Stimulated activated CD8-positive, alpha-beta memory T cell treated with anti-CD3 and anti-CD28 coated beads, Interleukin-4, amount 100 ng/mL, for 1 hour (primary cell): ENCODE measurements at places on chromosomes 6 and 20.

GRCh38 chr6:24064106-24064505, 61.9 kb upstream of the NRSN1 start:
- no peak for DNase-seq

- DNase-seq: no peak
Measured at GRCh38 chr6:43149265-43149664, 21.8 kb upstream of the SRF start.

DNA sequence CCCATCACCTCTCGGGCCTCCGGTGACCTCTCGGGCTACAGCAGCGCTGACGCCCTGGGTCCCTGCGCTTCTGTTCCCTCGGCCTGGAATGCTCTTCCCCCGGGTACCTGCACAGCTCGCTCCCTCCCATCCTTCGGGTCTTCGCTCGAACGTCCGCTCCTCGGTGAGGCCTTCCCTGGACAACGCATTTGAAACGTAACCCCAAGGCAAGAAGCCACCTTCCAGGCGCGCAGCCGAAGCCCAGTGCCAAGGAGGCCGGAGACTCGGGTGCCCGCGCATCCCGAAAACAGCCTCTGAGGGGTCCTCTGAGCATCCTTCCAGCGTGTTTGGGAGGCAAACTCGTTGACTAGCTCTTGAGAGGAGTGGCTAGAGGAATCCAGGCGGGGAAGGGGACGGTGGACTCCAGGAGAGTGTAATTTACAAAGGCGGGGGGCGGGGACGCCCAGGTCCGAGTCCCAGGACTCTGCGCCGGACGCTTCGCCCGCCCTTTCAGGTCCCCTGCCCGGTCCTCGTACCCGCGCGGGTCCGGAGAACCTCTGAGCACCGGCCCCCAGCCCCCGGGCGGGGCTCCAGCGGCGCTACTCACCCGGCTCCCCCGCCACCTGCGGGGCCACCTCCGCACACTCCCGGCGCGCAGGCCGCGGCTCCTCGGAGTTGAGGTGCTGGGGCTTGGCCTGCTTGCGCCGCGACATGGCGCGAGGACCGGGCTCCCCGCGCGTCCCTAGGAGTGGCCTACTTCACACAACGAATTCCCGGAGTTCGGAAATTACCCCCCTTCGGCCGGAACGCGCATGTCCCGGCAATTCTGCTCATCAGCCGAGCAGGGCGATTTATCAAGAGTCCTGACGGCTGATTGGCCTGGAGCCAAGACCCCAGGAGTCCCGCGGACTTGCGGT, 86.8 kb downstream of the ZFP64 start:
- DNase-seq: no peak

- DNase-seq: no peak
Measured at GRCh38 chr6:46993846-46994245, 48.3 kb downstream of the ADGRF1 start.

- no peak for DNase-seq
Measured at GRCh38 chr6:8941577-8941976, 506.2 kb upstream of the SLC35B3 start.

DNA sequence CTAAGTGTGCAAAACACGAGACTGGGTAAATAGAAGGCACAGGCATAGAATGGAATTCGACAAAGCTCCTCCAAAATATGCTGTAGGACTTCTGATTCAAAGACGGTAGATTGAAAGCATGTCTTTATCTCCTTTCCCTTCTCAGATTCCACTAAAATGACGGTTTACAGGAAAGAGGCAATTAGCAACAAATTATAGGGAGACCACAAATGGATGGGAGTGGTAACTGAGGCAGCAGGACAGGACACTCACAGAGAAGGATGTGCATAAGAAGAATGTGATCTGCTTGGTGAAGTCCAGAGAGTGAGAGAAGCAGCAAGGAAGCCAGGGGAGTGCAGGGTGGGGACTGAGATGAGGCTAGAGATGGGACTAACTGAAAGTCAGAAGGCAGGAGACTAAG, 113.4 kb upstream of the MRPS10 start:
- DNase-seq: no peak

DNA sequence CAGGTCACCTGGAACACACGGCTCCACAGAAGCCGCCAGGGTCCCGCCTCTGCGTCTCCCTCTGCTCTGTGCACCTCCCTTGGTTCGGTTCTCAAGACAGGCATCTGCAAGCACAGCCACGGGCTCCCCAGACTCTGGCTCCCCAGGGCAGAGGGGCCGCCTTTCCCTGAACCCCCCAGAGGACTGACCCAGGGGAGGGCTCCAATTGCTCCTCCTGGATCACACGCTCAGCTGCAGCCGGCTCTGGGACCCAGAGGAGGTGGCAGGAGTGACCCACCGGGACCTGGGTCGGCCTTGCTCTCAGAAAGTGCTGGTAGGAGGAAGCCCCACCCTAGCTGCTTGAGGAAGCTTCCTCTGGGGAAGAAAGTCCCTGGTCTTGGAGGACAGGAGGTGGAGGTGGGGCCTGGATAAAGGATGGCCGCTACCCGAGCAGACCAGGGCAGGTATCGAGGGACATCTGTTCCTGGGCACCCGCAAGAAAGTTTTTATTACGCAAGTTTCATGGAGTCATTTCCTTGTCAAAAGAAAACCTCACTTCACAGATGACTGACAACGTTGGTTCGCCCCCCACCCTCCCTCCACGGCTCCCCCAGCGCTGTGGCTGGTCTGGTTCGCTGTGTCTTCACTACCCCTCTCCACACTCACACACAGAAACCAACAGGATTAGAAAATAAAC, 103.9 kb upstream of the AFDN start:
- DNase-seq: no peak

DNA sequence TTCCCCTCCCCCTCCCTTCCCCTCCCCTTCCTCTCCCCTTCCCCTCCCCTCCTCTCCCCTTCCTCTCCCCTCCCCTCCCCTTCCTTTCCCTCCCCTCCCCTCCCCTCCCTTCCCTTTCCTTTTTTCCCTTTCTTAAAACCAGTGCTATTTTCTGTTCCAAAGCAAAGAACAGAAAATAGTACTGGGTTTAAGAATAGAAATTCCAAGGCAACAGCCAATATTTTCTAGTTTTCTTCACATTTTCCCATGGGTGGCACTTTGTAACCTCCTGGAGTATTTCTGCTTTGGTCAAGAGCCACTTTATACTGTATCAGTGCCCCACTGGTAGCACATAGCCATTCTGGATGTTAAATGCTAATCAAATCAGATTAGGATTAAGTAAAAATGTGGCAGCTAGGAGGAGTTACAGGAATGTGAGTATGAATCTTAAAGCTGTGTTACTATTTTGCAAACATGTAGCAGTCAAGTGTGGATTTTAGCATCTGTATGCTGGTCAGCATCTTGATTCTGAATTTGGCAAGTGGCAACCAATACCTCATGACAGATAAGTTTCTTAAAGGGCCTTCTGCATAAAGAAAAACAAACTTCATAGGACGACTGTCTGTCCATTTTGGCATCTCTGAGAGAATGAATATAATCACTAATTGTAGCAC, 126.4 kb downstream of the CEP57L1 start:
- no peak for DNase-seq

GRCh38 chr6:23611776-23612381, 514.1 kb upstream of the NRSN1 start:
- DNase-seq: no peak

GRCh38 chr6:48449002-48449401, 338.0 kb upstream of the PTCHD4 start:
- no peak for DNase-seq

DNA sequence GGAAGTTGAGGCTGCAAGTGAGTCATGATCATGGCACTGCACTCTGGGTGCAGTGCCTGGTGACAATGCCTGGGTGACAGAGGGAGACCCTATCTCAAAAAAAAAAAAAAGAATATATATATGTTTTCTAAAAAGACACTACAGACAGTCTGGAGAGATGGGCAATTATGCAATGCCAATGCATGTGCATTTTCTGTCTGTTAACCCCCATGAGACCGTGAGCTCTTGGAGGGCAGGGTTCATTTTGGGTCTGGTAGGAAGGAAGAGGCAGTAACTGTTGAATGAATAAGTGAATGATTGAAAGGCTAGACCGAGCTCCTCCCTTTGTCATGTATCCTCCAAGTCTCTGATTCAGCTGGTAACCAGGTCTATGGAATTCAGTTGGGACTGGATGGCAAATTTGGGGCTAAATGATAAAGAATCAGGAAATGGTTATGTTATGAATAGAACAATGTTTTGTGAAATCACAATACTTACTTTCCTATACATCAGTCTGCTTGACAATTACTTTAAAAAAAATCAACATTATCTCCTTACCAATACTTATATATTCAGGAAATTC, 5.6 kb upstream of the BLCAP start:
- no peak for DNase-seq

GRCh38 chr6:20211037-20211940, 980 bp downstream of the MBOAT1 start:
- no peak for DNase-seq

GRCh38 chr6:25659633-25660368, 7.8 kb downstream of the SCGN start:
- DNase-seq: no peak

DNA sequence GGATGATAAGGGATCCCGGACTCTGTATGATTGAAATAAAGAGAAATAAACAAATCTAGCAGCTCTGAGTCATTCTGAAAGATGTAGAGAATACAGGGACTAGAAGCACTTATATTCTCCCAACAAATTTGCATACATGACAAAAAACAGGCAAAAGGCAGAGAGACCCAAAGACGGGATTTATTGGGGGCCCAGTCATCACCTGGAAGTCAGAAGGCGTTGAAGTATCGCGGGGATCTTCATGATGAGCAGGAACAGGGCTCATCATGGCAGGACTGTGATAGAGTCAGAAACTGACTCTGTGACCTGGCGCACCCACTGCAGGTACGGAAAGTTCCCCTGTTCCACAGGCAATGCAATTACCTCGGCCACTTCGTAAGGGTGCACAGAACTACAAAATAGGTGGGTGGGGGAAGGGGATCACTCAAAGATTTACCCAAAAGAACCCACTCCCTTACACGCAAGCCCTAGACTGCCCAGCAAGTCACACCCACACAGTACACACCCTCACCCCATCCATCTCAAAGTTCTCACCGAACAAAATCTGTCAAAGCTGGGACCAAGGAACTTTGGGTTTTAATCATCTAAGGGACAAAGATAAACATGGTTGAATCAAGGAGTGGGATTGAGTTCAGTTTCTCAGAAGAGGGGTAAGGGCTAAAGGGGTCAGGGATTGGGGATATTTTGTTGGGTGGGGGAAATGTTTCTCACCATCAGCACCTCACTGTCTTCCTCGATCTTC, 1.4 kb downstream of the CUTA start:
- no peak for DNase-seq

- DNase-seq: no peak
Measured at GRCh38 chr6:23036406-23036983, 467.1 kb downstream of the HDGFL1 start.

DNA sequence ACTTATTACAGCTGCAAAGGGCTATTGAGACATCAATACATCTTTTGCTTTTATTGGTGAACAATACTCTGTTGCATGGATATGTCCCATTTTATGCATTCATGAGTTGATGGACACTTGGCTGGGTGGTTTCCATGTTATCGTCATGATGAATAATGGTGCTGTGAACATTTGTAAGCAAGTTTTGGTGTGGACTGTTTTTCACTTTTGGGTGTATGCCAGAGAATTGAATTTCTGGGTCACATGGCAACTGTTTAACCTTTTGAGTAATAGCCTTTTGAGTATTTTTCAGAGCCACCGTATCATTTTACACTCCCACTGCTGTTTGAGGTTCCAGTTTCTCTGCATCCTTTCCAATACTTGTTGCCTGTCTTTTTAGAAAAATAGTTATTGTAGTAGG, 107.0 kb downstream of the JARID2 start:
- no peak for DNase-seq

GRCh38 chr6:66184091-66184490, 477.1 kb upstream of the EYS start:
- no peak for DNase-seq

DNA sequence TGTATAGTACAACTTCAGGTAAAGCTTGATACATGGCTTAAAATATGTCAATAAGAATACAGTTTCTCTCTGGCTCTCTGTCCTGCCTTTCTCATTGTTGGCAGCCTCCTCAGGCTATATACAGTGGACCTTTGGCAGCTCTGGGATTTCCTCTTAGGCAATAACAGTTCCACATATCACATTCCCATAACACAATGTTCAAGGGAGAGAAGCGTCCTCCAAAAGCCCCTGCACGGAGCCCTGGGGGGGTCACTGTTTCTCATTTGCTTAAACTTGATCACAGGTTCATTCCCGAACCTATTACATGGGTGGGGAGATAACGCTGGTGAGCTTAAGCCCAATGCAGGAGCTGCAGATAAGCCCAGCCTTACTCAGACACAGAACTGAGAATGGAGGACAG, 4.4 kb upstream of the FLRT3 start:
- DNase-seq: no peak

GRCh38 chr6:67433124-67433523, 1202.0 kb upstream of the ADGRB3 start:
- no peak for DNase-seq

- DNase-seq: no peak
Measured at GRCh38 chr6:32669240-32669639, 2.8 kb upstream of the HLA-DQB1 start.

GRCh38 chr6:137352859-137353258, 133.7 kb upstream of the IFNGR1 start:
- DNase-seq: no peak

DNA sequence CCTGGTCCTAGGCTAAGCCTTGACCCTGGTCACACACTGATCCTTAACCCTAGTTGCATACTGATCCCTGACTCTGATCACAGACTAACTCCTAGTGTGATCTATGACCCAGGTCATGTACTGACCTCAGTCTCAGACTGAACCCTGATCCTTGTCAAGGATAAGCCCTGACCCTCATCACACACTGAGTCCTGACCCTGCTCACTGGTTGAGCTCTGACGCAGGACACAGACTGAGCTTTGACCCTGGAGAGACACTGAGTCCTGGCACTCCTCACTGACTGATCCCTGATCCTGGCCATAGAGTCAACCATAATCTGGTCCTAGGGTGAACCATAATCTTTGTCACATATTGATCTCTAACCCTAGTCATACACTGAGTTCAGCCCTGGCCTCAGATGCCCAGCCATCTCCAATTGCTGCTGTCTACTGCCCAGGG, 37.9 kb downstream of the KCNB1 start:
- no peak for DNase-seq

GRCh38 chr6:27994616-27995015, 37.6 kb downstream of the OR2B6 start:
- no peak for DNase-seq

DNA sequence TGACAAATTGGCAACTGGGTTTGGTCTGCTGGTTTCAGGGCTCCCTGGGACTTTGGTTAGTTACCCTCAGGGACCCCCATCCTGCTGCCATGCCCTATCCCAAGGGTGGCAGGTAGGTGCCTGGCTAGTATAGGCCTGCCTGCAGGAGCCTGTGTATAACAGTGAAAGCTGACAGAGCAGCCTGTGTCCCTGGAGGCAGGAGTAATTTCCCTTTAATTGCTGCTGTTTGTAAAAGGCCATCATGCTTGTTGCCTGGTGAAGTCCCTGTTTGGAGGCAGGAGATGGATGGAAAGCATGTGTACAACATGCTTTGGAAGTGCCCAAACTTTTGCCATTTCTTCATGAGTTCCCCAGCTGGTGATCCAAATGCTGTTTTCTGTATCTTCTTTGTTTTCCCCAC, 30.1 kb downstream of the CMTR1 start:
- no peak for DNase-seq
